ENCODE measurements at places on chromosomes 7 and 10.
A peak's percentile ranks its signal among the peaks of the same experiment; 100 is the strongest.

GRCh38 chr10:101897633-101898032 lies 54.0 kb upstream of the KCNIP2 start:
- no peak for DNase-seq

GRCh38 chr10:101672536-101672935 lies 22.4 kb downstream of the FBXW4 start:
- no peak for DNase-seq

- DNase-seq: no peak
Observed at GRCh38 chr7:11193131-11193867, 219.6 kb downstream of the PHF14 start.

DNA sequence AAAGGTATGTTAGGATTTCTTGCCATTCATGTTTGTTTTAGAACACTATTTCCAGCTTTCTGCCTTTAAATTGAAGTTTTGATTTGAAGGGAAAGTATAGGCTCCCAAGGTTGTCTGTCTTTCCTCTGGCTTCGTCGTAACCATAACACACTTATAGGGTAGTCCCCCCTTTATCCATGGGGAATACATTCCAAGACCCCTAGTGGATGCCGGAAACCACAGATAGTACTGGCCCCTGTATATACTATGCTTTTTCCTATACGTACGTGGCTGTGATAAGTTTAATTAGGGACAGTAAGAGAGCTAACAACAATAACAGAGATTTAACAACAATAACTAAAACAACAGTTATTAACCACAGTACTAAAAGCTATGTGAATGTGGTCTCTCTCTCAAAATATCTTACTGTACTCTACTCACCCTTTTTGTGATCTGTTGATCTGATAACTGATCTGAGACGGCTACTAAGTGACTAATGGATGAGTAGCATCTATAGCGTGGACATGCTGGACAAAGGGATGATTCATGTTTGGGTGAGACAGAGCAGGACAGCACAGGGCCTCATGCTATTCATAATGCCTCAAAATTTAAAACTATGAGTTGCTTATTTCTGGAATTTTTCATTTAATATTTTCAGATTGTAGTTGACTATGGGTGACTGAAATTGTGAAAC lies 273.1 kb downstream of the AUTS2 start:
- peak; percentile 47 for DNase-seq

DNA sequence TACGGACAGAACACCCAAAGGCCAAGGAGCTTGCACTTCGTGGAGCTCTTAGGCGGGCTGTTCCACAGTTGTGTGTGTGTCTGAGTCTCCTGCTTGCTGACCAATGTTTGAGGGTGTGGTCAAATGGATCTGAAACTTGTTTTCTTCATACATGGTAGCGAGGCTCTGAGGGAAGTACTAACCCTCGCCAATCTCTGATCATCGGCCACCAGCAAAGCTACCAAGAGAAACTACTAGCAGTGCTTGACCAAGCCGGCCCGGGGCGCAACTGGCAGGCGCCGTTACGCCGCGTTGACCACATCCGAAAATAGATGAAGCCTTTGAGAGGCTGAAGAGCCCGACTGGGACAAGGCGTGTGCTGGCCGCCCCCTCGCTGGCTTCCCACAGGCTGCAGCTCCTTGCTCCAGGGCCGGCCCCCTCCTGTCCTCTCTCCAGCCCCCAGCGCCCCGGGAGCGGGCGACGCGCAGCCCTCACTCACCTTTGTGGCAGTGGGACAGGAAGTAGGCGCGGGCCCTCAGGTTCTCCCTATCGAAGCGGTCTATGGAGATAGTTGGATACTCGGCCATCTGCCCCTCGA lies 384 bp downstream of the DCLRE1C start:
- DNase-seq: peak; percentile 28

- no peak for DNase-seq
Observed at GRCh38 chr10:94107191-94107590, 113.5 kb downstream of the PLCE1 start.
